ENCODE measurements at places on chromosomes 7 and 10.

DNA sequence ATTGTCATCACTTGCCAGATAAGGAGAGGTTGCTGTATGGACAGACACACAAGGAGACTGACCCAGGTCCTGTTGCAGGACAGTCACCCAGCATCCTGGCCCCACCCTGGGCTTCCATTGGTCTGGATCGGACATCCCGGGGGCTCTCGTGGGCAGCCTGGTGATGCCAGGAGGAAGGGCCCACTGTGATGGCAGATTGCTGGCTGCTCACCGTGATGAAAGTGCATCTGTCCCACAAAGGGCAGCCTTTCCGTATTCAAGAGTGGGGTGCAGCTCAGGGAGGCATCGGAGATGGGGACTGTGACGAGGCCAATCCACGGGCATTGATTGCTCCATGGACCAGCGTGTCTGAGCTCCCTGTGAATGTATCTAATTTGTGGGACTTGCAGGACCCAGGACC lies 41.3 kb downstream of the PRKAG2 start:
- no peak for DNase-seq

GRCh38 chr10:93615576-93616235 lies 3.4 kb downstream of the PDE6C start:
- DNase-seq = no peak

GRCh38 chr7:126803060-126803665 lies 449.6 kb downstream of the GRM8 start:
- DNase-seq = peak; percentile 16

DNA sequence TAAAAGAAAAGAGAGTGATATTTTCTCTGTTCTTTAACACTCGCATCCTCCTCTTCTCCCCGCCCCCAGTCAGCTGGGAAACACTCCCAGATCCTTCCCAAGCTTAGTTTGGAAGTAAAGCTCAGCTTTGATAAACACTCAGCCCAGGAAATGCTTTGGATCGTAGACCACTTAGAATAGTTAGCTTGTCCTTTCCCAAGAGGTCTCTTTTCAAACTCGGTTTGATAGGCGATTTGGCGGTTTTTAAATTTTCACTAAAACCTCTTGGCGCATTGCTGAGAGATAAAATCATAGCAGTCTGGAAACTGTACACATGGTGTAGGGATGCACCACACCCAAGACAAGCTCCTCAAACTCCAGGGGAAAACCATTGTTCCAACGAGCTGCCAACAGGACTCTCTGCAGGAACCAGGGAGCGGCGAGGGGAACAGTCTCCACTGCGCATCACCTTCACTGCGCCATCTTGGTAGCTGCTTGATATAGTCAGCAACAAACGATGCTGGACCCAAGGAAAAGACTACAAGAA lies 22.3 kb downstream of the SMURF1 start:
- DNase-seq = no peak

DNA sequence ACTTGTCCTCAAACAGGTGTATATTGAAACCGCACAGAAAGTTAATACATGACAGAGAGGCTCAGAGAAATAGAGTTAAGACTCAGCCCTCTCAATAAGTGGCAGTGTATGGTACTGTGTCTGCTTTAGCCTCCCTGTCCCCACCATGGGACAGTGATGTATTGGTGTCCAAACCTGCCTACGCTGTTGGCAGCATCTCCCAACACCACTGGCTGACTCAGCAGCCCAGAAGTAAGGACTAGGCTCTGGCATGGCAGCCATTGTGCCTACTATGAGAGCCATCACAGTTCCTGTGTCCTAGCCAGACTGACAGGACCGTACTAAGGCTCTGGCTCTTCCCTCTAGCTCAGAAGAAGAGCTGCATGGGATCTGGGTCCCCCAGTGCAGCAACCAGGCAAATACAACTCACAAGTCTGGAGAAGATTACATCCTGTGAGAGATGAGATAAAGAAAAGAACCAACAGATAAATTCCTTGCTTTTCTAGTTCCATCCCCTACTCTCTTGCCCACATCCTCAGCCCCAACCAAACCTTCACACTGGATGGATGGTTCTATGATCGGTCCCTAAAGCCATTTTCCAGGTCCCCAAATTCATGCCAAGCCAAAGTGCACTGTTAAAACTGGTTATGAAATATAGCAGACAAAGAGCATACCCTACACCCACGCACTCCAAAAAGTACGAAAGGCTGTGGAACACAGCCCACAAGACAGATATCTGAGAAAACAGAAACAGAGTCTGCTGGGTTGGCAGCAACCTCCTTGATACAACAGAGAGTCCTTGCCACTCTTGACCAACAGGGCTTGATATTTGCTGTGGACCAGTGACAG lies 44.1 kb upstream of the DMTF1 start:
- no peak for DNase-seq

All from fibroblast of gingiva (primary cell).